Fibroblast of gingiva (primary cell): ENCODE measurements at places on chromosomes 3 and 15.

DNA sequence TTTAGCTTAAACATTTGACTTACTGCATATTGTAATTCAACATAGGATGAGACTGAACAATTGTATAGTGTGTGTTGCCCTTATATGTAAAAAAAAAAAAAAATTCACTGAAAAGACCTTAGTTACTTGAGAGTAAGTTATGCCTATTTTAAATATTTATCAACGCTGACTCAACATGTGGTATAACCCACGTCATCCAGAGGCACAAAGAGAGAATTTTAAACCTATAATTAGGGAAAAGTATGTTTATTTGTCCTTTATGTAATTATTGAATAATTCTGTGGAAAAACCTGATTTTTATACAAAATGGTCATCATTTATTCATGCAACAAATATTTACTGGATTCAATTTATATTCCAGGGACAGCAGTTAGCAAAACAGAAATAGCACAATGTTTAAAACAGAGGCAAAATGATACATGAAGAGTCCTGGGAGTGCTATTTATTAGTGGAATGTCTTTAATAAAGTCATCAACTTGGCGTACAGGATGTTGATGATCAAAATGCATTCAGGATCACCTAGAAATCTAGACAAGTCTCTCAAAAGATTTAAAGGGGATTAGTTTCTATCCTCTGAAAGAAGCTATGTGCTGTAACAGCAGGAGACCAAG, 223.7 kb downstream of the PCCB start:
- peak; percentile 84 for DNase-seq

- no peak for DNase-seq
Measured at GRCh38 chr3:36652104-36652503, 112.2 kb downstream of the DCLK3 start.

- DNase-seq: no peak
Measured at GRCh38 chr3:181713676-181714612, 2.2 kb downstream of the SOX2 start.

GRCh38 chr3:162122405-162122804, 625.8 kb downstream of the OTOL1 start:
- peak; percentile 66 for DNase-seq

GRCh38 chr15:48946074-48946839, 17.5 kb downstream of the SHC4 start:
- DNase-seq: no peak

GRCh38 chr3:43071313-43071893, 34.5 kb downstream of the POMGNT2 start:
- DNase-seq: no peak

- DNase-seq: no peak
Measured at GRCh38 chr3:140344601-140345205, 333.2 kb upstream of the TRIM42 start.

DNA sequence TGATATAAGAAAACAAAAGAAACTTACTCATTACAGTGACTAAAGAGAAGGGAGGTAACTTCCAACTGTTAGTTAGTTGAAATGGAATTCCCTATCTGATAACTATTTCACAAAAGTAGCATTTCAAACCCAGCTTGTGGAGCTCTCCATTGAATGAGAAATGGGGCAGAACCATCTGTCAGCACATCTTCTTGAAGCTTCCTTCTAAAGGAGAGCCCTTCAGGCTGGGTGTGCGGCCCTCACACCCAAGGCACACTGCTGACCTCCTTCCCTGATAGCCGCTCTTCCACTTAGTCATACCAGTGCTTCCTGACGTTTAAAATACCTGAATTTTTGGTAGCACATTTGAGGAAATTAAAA, 28.1 kb upstream of the VEPH1 start:
- DNase-seq: peak; percentile 5

- DNase-seq: no peak
Measured at GRCh38 chr3:117298273-117298672, 588.7 kb downstream of the TUSC7 start.

DNA sequence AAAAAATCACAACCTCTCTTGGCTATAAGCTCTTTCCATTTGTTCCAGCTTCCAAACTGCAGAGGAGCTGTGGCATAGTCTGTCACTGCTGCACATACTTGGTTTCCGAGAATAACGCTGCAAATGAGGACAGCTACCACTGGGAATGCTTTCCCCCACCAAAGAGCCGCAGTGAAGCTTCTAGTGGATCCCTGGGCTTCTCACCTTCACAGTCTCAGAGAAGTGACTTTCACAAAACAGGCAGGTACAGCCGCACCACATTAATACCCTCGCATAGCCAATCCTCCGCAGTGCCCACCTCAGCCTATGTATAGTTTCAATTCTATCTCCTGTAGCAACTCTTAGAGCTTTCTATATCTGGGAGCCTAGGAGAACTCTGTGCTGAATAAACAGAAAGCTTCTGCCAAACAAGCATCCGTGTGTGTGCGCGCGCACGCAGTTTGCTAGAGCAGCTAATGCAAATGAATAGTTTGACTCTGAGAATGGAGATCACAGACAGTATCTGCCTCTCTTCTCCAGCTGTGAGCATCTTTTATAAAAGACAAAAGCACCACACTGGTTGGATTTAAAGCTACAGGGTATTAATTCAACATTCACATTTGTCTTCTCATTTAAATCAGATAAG, 81.9 kb upstream of the PLXND1 start:
- peak; percentile 69 for DNase-seq

DNA sequence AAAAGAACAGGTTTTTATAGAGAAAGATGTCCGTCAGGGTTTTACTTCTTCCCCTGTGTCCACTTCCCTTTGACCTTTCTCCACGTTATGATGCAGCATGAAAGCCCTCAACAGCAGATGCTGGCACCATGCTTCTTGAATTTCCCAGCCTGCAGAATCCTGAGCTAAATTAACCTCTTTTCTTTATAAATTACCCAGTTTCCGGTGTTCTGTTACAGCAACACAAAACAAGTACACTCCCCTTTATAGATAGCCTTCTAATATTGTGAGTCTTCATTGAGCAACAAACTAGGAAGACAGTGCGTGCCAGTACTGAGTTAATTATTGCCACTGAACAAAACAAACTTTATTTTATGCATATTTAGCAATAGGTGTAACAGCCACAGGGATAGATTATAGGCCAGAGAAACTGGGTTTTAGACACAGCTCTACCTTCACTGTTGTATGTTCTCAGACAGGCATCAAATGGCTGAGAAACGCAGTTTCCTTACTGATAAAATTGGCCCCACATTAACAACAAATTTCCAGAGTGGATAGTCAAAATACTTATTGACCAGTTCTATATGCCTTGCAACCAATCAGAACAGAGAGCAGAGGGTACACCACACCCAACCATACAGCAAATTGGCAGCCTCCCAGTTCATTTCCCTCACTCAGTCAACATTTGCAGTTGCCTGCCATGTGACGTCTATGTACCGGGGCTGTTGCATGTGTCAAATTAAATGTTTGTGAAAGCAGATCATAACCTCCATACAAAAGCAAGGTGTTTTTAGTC, 14.4 kb upstream of the TBL1XR1 start:
- DNase-seq: no peak

DNA sequence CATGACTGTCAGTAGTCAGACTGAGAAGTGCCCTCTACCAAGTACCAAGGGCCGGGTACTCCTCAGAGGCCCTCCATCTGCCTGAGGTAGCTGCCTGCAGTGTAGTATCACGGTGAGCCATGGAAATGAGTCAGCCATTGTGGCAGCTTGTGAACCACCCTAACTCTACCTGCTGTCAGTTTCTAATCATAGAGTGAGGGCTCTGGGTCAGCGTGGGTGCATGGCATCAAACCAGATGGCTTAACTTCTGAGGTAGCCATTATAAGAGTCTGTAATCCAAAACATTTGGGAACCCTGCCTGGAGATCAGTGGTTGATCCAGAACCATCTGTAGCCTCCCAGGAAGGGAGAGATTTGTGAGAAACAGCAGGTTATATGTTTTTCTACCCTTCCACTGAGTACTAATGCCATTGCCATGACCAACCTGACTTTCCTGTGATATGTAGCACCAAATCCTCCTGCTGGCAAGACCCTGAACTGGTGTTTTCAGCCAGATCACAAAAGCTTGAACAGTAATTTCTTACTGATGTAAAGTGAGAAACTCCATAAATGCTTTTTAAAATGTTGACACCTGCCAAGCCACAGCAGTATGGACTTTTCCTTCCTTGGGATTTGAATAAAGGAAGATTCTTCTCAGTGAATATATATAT, 38.9 kb downstream of the ABHD2 start:
- DNase-seq: no peak

DNA sequence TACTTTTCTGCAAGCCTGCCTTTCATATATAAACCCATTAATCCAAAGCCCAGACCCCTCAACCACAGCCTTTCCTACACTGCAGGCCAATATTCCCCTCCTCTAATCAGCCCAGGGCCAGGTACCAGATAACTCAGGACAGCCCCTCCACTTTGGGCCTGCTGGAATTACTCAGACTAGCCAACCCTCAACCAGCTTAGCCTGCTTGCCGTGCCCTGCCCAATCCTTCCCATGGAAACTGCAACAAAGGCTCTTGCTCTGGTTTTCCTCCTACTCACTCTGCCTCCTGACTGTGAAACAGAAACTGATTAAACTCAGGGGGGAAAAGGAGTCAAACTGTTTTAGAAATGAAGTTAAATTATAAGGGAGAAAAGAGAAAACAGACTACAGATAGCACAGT, 248.1 kb downstream of the KLF13 start:
- no peak for DNase-seq

DNA sequence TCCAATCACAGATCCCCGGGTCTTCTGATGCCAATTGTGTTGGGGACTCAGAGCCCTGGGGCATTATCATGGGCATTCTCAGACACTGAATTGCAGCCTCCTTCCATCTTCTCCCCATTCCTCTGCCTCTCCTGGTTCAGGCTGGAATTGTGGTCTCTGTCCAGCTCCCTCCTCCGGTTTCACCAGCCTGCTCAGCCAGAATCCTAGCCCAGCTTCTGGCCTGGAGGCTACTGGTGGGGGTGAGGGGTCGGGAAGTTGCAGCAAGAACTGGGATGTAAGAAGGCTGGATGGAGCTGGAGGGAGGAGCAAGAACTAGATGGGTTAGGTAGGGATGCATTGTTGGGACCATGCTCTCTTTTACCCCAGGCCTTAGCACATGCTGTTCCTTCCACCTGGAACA, 53.5 kb downstream of the TLE3 start:
- no peak for DNase-seq

- no peak for DNase-seq
Measured at GRCh38 chr3:161894657-161895056, 398.0 kb downstream of the OTOL1 start.

DNA sequence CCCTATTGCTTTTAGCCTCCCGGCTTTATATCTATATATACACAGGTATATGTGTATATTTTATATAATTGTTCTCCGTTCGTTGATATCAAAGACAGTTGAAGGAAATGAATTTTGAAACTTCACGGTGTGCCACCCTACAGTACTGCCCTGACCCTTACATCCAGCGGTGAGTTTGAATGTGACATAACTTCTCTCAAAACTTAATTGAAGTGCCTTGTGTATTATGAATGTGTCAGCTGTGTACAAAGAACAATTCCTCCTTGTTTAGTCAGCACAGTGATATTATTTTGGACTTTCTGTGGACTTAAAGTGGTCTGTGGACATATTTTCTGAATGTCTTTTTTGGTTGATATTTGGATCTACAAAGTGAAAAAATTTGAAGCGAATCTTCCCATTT, 220 bp downstream of the TP63 start:
- no peak for DNase-seq

DNA sequence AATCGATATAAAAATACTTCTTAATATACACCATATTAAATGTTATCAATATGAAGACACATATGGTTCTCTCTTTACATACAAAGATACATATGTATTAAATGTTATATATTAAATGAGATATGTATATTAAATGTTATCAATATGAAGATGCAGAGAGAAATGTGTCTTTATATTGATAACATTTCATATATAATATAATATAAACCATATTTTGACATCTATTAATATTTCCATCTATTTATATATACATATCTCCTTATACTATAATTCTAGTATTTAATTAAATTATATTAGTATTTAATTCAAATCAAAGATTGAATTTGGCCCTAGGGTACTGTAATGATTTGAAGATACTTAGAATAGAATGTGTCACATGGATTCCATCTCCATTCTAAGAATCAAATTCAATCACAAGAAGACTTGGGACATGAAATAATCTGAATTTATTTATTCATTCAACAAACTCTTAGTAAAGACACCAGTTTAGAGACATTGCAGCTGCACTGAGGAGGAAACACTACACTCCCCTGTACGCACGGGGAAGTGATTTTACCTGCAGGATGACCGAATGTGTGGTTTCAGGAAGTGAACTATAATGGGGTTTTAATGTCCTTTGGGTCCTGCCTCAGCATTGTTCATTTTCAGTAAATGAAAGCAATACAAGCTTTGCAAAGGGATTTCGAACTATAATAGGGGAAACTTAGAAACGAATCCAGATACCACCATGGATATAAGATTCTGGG, 365.1 kb downstream of the MECOM start:
- DNase-seq: no peak

DNA sequence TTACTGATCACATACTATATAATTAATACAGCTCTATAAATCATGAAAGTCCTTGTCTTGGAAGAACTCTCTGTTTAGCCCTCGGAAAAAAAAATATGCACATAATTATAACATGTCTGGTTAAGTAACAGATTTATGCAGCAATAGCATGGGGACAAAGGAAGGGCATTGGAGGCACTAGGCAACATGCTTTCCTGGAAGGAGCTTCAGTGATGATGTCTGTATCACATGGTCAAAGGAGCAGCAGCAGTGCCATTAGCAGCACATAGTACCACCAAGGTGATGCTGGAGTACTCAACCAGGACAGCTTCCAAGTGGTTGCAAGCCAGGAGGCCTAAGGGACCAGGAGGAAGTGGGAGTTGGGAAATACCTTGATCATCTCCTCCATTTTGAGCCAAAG, 36.3 kb upstream of the PHLDB2 start:
- DNase-seq: no peak

DNA sequence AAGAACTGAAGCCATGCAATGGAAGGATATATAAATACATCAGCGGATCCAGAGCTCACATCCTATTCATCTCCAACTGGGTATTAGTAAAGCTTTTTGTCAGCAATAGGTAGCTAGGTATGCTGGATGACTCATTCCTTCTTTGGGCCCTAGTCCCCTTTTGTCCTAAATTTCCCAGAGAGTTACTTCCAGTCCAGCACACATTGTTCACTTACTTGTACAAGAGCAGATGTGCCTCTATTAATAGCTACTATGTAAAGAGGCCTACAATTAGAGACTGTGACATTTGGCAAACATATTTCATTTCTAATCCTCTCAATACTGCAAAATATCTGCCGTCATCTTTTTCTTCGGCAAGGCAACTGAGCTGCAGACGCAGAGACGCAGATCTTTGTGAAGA, 1.7 kb upstream of the SLC4A7 start:
- no peak for DNase-seq

- peak; percentile 27 for DNase-seq
Measured at GRCh38 chr3:48222616-48223513, at the start of gene CAMP. TSS of gene CAMP (plus strand) at chr3:48223495. CDS start at chr3:48223512, 17 bp downstream.

GRCh38 chr3:126245811-126246727, 65.7 kb upstream of the ALDH1L1 start:
- peak; percentile 58 for DNase-seq
